ENCODE measurements at places on chromosomes 5 and 9.

GRCh38 chr5:15741591-15741990, 241.6 kb downstream of the FBXL7 start:
- DNase-seq: no peak

DNA sequence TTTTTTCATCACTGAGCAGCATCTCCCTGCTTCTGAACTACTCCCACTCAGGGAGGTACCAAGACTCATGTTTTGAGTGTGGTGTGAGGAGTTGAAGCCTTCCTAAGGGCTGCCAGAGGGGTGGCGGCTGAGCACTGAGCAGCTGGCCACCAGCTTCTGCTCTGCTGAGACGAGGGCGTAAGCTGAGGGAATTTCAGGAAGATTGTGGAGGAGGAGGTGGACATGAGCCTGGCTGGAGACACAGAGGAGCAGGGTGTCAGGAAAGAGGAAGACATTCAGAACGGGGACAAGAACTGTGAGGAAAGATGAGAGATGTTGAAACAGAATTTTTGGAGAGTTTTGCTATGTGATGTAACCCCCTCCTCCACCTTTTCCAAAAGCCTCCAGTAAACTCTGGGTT, 7.8 kb downstream of the LCP2 start:
- no peak for DNase-seq

DNA sequence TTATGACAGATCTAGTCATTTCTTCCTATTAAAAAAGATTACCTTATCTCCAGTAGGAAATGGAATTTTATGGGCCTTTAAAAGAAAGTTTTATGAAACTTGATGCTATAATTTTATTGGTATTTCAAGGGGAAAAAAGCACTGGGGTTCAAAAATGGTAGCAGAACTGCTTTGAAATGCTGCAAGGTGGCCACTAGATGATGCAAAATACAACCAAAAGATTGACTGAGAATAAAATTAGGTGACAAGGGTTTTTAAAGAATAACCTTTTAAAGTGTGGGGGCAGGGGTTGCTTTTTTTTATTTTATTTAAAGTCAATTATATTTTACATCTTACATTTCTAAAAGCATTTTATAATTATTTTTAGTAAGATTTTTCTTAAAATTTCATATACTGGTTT, 61.7 kb downstream of the KLF9 start:
- DNase-seq: no peak

DNA sequence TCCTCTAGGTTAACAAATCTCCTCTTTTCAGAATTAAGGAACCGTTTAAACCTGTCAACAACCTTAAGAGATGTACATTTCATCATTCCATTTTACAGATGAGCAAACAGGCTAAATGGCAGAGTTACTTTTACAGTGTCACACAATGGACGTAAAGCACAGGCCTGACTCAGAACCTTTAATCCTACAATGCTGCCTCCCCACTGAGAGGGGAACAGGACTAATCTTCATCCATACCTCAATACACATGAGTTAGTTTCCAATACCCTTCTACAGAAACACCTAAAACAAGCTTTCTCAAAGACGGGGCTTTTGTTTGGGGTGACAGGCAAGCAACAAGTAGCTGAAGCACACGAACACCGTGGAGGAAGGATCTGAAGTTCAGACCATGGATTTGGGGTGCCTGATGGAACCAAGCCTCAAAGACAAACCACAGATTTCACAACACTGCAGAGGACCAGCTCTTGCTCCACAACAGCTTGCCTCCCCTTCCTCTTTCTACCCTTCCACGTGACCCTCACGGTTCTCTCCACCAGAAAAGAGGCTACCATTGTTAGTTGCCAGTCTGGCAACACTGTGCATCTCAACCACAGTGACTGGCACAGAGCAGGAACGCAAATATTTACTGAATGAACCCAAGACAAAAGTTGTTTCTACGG, 1.8 kb downstream of the RNF130 start:
- no peak for DNase-seq

- DNase-seq: no peak
Measured at GRCh38 chr9:79057576-79057975, 514.2 kb upstream of the TLE4 start.
